PC-3 (cell line): ENCODE measurements at places on chromosomes 2 and 18. TPM values are rescaled to one million over a fixed set of nuclear protein-coding genes. Genes with fewer than 3 reads are reported as not detected.

- peak; percentile 66 for DNase-seq
These were observed 93.4 kb upstream of the MAP4K3 start for GRCh38 chr2:39530411-39530866.

Gene SPATA3
- not detected in 2 replicates for total RNA-seq

GRCh38 chr2:185381631-185382030 lies 357.0 kb upstream of the FSIP2 start:
- DNase-seq, result no peak

GRCh38 chr2:197121255-197121654 lies 189.3 kb downstream of the ANKRD44 start:
- DNase-seq, result no peak

DNA sequence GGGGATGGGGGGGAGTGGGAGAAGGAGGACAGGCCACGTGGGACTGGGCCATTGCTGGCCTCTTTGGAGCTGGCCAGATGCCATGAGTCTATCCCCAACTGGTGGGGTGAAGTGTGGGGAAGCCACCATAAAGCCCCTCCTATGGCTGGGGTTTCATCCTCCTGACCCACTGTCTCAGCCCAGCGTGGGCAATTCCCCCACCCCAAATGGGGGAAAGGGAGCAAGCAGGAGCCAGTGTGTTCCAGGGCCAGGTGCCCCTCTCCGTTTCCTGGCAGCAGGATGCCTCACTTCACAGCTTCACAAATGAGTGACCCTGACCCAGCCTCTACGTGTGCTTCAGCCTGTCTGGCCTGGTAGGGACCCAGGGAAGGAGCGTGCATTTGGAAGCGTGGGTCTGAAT lies 474.7 kb upstream of the HS6ST1 start:
- no peak for DNase-seq

Gene SRBD1
- total RNA-seq, result 19.8 and 20.8 TPM in 2 replicates

Gene SPAG16
- total RNA-seq, result 14.9 and 17.2 TPM in 2 replicates

GRCh38 chr2:54787755-54788366 lies 64.4 kb downstream of the EML6 start:
- no peak for DNase-seq

DNA sequence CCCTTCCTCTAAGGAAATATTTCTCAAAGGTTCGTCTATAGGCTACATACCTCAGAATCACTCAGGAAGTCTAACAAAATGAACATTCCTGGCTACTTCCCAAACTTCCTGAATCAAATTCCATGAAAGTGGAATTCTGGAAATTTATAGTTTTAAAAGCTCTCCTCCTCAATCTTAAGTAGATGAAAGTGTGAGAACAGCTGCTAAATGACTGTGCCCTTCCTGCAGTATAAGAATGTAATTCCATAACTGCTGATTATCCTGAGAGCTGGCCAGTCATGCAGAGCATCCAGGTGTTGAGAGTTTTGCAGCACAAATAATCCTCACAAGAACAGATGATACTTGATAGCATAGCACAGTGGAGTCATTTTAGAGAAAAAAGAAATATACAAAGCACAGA lies 265.0 kb downstream of the KCNJ3 start:
- no peak for DNase-seq

Gene SERPINE2
- 17.1 and 18.8 TPM in 2 replicates for total RNA-seq

Gene REEP1
- 0.06 TPM in 1 of 2 replicates, not detected in the other for total RNA-seq

DNA sequence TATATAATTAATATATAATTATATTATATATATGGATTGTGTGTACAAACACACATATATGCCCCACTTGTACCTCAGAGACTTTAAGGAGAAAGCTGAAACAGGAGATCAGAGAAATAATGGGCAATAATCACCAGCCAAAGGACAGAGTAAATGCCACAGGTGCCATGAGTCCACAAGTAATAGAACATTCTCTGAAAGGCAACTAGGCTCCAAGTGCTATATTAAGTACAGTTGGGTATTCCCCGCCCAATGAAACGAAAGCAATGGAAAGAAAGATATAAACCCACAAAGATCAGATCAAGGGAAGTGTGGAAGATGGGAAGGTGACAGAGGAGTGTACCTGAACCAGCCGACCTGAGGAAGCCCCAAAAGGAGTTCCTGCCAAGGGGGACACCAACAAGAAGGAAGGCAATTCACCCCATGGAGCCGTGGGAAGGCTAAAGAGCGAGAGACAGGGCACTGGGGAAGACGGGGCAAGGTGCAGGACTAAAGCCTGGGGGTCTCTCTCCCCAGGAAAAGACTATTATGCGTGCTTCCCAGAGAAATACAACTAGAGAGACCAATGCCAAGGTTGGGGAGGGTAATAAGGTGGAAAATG lies 19.0 kb downstream of the DYM start:
- no peak for DNase-seq

DNA sequence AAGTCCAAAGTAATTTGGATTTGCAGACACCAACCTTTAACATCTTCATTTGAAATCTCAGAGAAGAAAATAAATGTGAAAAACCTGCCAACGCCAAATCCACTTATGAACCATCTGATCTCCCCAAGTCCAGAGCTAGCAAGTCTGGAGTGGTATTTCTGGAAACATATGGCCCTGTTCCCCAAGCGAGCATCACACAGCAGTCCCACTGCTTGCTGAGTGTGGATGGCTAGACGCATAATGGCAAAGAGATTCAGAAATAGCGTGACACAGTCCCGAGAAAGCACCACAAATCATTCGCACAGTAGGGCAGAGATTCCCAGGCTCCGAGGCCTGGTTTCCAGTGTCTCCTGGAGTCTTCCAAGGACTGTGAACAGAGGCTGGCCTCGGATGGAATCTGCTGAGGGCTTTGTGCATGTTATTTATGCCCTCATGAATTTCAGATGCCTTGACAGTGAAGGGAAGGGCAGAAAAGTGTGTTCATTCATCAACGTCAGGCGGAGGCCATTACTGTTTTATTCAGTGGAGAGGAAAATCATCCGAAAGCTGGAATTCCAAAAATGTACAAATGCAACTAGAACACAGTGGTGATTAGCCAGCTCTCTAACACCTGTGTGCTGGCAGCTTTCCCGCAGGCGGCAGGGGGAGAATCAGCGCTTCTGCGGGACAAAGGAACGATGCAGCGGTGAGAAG lies 417.0 kb downstream of the EIPR1 start:
- no peak for DNase-seq
